ENCODE measurements at places on chromosomes 16 and 17.

DNA sequence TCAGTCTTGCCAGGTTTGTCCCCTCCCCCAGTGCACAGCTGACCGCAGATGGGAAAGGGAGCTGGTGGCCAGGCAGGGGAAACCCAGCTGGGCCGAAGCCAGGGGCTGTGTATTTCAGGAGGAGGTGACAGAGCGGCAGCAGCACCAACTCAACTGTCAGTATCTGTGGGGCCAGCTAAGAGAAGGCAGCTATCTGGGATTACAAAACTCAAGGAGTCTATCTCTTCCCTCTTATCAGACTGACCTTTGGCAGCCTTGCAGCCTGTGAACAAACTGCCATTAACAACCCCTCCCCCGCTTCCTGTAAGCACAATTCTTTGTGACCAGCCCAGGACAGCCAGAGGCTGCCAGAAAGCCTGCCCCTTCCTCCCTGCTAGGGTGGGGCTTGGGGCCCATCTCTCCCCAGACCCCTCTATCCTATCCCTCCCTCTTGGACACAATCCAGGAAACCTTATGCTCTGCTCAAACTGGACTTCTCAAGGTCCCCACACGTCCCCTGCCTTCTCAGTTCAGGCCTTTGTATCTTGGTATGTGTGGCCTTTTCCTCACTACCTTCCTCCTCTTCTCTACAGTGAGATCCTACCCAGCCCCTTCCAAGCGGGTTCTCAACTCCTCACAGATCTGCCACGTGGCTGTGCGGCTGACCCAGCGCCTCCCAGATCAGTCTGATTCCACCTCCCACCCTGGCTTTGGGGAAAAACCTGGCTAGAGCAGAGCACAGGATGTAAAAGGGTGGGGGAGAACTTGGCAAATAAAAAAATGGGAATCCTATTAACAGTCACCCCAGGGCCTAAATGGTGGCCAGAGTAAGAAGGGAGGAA, 10.5 kb downstream of the ST3GAL2 start:
- DNase-seq: no peak

DNA sequence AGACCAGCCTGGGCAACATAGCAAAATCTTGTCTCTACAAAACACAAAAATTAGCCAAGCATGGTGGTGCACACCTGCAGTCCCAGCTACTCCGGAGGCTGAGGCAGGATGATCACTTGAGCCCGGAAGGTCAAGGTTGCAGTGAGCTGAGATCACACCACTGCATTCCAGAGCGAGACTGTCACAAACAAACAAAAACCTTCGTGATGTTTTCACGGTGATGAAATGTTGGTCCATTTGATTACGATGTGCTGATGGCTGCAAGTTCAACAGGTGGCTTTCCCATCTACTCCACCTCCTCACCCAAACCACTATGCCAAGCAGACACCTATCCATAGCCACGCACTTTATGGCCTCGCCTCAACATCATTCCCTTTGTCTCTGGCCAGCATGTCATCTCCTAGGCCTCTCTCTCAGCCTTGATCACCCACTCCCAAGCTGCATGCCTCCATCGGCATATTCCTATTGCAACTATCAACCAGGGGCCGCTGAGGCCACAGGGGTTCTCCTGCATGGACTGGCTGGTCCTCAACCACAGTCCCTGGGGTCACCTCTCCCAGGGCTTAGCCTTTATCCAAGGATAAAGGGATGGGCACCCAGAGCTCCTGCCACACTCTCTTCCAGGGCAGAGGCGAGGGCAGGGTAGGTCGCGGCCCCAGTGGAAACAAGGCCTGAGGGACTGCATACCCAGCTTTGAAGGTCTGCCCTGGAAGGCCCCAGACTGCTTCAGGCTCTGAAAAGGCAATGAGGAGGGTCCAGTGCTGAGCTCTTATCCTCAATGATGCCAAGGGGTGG, 17.1 kb upstream of the ALOX15B start:
- no peak for DNase-seq

DNA sequence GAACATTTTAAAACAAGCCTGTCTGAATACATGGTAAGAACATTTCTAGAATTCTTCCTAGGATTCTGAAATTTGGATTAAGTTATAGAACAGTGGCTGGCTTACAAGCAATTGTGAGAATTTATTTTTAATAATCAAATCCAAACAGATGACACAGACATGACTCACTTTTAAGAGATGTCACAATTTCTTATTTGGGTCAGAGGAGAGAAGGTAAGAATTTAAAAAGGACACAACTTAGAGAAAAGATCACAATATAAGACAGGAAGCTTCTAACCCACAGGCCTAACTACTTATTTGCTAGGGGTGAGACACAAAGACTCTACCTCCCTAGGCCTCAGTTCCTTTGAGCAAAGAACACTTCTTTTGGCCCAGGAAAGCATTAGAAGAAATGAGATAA, 32.7 kb downstream of the ZZEF1 start:
- no peak for DNase-seq

DNA sequence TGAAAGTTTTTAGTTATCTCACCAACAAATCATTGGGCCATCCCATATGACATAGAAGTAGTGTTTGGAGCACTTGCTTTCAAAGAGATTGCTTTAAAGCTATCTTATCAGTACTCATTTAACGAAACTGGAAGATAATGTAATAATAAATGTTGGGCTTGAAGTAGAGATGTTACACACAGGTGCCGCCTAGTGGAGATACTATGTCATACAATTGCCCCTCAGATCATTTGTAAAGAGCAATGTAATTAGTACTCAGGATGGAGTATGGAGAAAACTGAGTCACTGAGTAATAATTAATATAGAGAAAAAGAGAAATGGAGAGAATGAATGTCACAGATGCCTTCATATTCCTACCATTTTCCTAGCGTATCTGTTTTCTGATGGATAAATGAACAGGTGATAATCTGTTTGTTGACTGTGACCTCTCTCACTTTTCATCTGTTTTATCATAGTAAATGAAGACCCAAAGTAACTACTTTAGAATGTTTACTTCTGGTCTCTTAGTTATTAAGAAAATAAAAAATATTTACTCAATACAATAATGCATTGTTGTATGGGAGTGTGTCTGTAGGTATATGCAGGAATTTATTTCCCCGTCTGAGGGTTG, 80.4 kb downstream of the EFCAB5 start:
- DNase-seq: peak; percentile 22

DNA sequence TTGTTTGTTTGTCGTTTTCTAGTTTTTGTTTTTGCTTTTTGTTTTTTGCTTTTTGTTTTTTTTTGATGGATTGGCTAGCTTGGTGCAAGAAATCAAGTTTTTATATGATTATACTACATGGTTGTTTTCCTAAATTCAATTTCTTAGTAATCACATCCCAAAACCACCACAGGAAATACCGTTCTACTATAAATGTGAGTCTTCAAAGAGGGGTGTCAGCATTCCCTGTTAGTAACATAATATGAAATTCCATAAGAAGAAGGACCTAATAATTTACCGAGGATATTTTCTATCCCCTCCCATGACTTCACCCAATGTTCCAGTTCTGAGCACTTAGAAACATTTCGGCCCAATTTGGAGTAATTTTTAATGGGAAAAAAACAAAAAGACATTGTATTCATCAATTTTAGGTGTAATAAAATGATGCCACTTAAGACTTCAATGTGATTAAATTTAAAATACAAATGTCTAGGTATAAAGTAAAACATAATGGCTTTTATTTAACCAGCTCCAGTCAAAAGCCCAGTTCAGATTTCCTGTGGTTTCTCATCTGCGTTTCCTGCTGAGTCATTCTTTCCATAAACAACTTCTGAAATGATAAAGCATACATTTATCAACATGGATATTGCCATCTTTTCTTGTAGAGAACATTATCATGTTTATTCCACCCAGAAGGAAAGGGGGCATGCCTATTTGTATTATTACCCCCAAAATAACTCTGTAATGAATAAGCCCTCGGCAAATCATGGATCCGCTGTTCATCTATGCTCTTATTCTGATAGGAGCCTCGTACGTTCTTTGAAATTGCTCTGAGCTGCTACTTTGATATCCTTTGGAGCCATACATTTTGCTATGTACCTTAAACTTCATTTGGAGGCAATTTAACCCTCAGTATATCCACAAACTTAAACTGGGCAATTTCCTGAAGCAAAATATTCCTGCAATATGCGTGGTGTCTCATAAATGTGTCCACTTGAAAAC, 28.1 kb downstream of the HSBP1 start:
- DNase-seq: no peak

DNA sequence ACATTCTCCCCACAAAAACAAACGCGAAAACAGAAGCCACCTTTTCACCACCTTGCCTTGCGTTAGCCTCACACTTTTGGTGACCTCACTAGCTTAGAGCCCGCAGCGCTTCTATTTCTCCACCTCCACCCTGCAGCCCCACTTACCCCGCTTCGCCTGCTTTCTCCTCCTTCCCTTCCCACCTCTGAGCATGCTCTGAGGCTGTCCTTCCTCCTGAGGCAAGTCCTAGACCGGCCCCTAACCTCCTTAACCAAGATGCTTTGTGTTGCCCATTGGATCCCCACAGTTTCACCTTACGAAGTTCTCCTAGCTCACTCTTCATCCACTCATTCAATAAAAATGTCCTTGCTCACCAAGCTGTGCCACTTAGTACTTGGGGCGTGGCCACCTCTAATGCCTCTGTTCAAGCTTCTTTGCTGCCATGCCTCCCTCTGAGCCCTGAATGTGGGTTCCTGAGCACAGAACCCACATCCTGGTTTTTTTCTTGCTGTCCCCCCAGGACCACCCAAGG, 1.3 kb downstream of the GNGT2 start:
- DNase-seq: no peak

GRCh38 chr17:16873174-16874035, 98.5 kb downstream of the TNFRSF13B start:
- DNase-seq: peak; percentile 60

DNA sequence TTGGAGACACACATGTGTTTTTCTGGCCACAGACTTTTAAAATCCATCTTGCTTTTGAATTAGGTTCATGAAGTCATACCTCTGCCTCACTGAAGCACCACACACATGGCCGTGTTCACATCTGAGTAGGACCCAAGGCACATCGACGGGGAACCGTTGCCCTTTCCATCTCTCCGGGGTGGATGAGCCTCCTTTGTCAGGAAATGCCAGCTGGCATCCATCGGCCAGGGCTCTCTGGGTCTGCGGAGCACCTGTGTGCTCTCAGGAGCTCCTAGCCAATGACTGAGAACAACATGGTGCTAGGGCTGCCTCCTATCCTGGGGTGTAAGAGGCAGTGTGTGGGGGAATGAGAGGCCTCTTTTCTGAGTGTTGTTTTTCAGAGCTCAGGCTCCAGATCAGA, 24.5 kb upstream of the NKD1 start:
- DNase-seq: no peak

- DNase-seq: no peak
Observed at GRCh38 chr17:10737168-10737622, 7.4 kb upstream of the TMEM220 start.

- no peak for DNase-seq
Observed at GRCh38 chr17:50146927-50147665, 3.4 kb downstream of the PPP1R9B start.

DNA sequence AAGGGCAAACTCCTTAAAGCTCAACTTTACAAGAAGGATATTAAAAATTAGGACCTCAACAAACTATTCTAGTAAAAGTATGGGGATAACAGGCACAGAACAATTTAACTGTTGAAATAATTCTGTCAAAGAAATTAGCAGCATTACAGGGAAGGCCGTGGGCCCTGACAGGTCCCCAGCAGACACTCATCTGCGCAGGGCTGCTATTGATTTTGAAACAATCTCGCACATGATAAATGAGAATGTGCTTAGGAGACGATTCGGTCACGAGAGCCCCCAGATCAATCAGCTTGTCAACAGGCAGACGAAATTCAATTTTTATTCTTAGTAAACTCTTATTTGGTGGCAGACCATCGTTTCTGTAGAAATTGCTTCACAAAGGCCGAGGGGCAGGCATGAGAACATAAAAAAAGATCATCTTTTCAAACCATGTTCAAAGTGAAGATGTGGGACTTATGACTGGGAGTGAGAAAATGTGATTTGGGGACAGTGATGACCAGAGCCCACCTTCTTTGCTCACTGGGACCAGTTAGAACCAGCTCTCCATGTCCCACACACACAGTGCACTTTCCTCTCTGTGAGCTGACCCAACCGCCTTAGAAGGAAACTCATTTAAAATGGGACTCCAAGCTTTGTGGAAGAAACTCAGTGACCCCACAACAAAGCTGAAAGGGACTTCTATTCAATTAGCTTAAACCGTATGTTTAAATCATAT, 654.5 kb downstream of the TOX3 start:
- DNase-seq: no peak
